Activated CD4-positive, alpha-beta T cell treated with anti-CD3 and anti-CD28 coated beads, Interleukin-2, amount 10 ng/mL, durations not matched to agents 7 days and 5 days (primary cell): ENCODE measurements at places on chromosomes 6 and 20. TPM values are rescaled to one million over a fixed set of nuclear protein-coding genes. Genes with fewer than 3 reads are reported as not detected.

Gene NRSN1
- not detected for total RNA-seq

Gene CRISP3
- total RNA-seq, result not detected

Gene EPB41L1
- 0.22 TPM for total RNA-seq

Gene TRDN
- total RNA-seq, result not detected

Gene CST1
- not detected for total RNA-seq

Gene DSTN
- total RNA-seq, result 77.4 TPM

Gene TREM1
- total RNA-seq, result not detected

Gene ZC3H12D
- 10.7 TPM for total RNA-seq

Gene GATA5
- total RNA-seq, result not detected

Gene NCOA3
- 70.6 TPM for total RNA-seq

Gene RCAN2
- 0.57 TPM for total RNA-seq

Gene SYCP2
- 9.1 TPM for total RNA-seq

Gene DOK5
- total RNA-seq, result not detected

Gene OXT
- total RNA-seq, result not detected

Gene TFEB
- 12.5 TPM for total RNA-seq

Gene SLC25A27
- total RNA-seq, result not detected

Gene NANP
- total RNA-seq, result 4.7 TPM

Gene TSHZ2
- total RNA-seq, result 8.1 TPM

Gene LKAAEAR1
- 0.44 TPM for total RNA-seq

Gene NKAIN2
- not detected for total RNA-seq
